ENCODE measurements at places on chromosomes 12 and 14.
A peak's percentile ranks its signal among the peaks of the same experiment; 100 is the strongest.

GRCh38 chr12:124388679-124389137, 93.8 kb downstream of the RFLNA start:
- no peak for DNase-seq

- no peak for DNase-seq
These were observed 21.0 kb upstream of the JDP2 start for GRCh38 chr14:75406856-75407255.

DNA sequence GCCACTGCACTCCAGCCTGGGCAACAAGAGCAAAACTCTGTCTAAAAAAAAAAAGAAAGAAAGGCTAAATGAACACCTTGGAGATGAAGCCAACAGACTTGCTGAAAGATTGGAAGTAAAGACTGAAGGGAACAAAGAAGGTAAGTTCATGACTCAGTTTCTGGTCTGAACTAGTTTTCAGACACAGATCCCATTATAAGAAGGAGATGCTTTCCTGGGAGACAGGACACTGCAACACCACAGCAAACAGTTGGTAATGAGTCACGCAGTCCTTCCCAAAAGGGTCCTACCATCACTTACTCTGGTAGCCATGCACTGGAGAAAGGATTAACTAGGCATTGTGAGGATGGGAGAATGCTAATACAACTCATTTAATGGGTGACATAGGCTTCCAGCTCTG, 97.2 kb downstream of the SSPN start:
- no peak for DNase-seq

- DNase-seq: no peak
These were observed 13.2 kb upstream of the MDM2 start for GRCh38 chr12:68794653-68795251.

DNA sequence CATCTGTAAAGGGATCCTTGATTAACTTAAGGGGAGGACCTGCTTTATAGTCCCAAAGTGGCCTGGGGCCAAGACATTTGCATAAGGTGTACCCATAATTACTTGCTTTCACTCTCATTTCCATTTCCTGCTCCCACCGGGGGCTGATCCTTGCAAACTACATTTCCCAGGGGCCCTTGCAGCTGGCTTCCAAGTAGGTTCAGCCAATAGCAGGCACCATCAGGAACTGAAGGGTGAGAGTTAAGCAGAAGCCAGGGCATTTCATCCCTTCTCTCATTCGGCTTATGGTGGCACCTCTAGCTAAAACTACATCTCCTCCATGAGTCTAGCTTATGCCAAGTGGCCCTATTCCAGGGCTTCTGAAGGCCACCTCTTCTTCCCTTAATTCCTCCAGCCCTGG, 88.8 kb downstream of the CCDC60 start:
- DNase-seq: no peak

DNA sequence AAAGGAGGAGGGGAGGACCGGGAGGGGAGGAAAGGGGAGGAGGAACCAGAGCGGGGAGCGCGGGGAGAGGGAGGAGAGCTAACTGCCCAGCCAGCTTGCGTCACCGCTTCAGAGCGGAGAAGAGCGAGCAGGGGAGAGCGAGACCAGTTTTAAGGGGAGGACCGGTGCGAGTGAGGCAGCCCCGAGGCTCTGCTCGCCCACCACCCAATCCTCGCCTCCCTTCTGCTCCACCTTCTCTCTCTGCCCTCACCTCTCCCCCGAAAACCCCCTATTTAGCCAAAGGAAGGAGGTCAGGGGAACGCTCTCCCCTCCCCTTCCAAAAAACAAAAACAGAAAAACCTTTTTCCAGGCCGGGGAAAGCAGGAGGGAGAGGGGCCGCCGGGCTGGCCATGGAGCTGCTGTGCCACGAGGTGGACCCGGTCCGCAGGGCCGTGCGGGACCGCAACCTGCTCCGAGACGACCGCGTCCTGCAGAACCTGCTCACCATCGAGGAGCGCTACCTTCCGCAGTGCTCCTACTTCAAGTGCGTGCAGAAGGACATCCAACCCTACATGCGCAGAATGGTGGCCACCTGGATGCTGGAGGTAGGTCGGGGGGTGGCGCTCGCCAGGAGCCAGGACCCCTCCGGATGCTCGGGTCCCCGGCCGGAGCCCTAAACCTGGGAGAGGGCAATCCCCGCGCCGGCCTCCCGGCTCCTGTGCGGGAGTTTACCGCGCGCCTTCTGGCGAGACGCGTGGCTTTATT, at the start of gene CCND2:
CCND2 (plus strand) TSS at position 111 of the 744 bp plus-strand sequence; CDS start at position 390, 279 bp downstream.
- peak; percentile 65 for DNase-seq

DNA sequence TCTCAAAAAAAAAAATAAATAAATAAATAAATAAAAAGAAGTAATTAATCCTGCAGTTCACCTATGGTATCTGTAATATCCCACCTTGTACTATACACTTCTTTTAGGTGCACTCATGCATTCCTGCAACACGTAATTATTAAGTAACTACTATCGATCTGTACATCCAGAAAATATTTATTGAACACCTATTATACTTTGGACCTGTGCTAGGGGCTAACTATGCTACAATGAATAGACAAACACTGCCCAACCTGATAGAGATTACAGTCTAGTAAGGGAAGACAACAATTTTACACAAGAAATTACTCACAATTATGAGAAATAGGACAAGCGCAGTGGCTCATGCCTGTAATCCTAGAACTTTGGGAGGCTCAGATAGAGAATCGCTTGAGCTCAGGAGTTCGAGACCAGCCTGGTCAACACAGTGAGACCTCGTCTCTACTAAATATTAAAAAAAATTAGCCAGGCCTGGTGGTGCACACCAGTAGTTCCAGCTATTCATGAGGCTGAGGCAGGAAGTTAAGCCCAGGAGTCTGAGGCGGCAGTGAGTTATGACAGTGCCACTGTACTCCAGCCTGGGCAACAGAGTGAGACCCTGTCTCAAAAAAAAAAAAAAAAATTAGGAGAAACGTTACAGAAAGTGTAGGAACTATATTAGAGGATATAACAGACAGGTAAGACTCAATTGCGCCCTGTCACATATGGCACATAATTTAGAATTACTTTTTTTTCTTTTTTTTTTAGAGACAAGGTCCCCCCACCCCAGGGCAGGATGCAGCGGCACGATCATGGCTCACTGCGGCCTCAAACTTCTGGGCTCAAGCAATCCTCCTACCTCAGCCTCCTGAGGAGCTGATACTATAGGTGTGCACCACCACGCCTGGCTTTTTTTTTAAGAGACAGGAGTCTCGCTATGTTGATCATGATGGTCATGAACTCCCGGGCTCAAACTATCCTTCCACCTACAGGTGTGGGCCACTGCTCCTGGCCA, 1.2 kb downstream of the NRDE2 start:
- no peak for DNase-seq

GRCh38 chr12:106044773-106045172, 94.0 kb downstream of the NUAK1 start:
- DNase-seq: no peak

DNA sequence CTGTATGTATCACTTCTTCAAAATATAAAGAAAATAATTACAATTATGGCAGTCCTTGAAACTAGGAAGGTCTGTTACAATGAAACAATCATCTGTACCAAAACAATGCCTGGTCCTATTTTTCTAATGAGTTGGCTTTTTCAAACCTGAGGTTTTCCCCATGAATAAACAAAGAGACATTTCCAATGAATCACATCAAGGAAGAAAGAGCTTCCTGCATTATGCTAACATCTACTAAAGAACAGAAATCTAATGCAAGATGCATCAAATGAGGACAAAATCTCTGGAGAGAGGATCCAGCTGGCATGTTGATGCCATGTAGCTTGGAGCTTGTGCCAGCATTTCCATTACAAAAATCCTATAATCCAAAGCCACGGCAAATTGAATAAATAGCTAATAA, 29.3 kb downstream of the NIN start:
- no peak for DNase-seq

DNA sequence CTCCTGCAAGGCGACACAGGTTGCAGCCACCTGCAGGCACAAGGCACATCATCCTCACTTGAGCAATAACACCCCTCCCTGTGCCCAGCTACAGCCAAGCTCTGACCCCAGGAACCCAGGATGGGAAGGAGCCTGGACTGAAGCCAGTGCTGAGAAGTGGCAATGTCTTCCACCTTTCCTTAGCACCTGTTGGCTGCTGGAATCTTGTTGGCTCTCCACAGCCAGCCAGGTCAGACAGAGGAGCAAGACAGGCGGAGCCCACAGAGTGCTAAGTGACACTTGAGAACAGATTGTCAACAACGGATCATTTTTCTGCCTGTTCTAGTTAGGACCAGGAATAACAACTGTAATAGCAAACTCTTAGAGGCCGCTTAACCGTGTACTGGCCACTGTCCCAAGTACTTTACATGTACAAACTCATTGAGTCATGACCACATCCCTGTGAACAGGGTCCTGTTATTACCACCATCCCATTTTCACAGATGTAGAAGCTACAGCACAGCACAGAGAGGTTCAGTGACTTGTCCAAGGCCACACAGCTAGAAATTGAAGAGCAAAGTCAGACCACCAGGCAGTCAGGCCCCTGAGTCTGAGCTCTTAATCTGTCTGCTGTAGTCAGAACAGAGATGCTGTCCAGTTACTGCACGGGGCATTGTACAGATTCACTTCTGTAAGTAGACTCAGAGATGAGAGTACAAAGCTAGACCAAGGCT, 45.6 kb downstream of the RNFT2 start:
- DNase-seq: no peak

- no peak for DNase-seq
These were observed 281.0 kb upstream of the RGS6 start for GRCh38 chr14:71651228-71651627.

DNA sequence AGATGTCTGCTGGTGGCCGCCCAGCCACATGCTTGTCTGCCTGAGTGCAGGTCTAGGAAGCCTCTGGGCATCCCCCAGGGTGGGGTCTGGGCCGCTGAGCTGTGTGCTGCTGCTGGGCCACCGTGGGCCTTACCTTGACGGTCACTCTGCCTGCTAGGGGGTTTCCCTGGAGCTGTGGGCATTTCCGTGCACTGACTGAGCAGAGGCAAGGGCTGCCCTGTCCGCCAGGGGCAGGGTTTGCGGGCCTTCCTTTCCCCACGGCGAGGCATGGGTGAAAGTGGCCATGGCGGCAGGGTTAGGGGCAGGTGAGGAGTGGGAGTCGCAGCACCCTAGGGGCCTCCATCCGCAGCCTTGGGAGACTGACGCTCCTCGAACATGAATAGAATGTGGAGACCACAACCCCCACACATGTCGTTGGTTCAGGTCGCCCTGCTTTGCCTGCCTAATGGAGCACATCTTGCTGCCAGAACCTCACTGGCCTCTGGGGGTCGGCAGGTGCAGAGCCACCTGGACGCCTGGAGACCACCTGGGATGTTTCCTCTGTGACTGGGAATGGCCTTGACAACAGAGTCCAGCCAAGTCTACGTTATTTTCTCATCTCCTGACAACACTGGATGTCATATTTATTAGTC, 2.5 kb downstream of the ZBTB42 start:
- no peak for DNase-seq

- DNase-seq: no peak
These were observed 87.6 kb upstream of the EGLN3 start for GRCh38 chr14:34038358-34039057.

- no peak for DNase-seq
These were observed 49.1 kb upstream of the PTPRB start for GRCh38 chr12:70686299-70686698.

- DNase-seq: no peak
These were observed 23.6 kb upstream of the ATF1 start for GRCh38 chr12:50740307-50740706.

GRCh38 chr14:93712838-93713724, 75.2 kb downstream of the PRIMA1 start:
- no peak for DNase-seq

DNA sequence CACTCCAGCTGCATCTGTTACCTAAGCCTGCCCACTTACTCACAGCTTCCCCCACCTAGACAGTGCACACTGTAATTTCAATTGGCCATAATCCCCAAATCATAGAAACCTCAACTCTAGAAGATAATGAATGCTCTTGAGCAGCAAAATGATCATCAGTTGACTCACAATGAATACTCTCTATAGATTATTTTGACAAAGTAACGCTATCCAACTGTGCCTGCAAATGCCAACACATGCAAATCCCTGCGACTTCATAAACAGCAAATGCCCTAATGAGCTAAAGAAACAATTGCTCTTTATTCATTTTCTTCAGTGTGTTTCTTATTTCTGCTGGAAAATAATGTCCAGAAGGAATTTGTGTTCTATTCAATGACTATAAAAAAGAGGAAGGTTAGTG, 319.5 kb downstream of the PAWR start:
- DNase-seq: no peak

DNA sequence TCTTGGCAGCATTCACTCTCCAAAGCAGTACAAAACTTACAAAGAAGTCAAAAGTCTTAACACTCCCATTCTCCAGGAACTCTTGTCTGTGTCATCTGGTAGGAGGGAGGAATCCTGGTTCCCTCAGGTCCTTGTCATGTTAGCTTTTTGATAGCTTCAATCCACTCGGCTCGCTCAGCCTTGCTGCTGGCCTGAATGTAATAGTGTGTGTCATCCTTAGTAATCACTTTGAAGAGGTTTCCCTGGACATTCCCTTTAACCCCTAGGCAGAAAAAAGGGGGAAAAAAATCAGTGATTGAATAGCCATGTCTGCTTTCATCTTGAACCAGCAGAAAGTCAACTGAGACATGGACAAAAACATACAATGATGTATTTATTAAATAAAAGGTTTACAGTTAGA, 24.8 kb downstream of the PLEK2 start:
- no peak for DNase-seq
